ENCODE measurements at places on chromosomes 2 and 18.

DNA sequence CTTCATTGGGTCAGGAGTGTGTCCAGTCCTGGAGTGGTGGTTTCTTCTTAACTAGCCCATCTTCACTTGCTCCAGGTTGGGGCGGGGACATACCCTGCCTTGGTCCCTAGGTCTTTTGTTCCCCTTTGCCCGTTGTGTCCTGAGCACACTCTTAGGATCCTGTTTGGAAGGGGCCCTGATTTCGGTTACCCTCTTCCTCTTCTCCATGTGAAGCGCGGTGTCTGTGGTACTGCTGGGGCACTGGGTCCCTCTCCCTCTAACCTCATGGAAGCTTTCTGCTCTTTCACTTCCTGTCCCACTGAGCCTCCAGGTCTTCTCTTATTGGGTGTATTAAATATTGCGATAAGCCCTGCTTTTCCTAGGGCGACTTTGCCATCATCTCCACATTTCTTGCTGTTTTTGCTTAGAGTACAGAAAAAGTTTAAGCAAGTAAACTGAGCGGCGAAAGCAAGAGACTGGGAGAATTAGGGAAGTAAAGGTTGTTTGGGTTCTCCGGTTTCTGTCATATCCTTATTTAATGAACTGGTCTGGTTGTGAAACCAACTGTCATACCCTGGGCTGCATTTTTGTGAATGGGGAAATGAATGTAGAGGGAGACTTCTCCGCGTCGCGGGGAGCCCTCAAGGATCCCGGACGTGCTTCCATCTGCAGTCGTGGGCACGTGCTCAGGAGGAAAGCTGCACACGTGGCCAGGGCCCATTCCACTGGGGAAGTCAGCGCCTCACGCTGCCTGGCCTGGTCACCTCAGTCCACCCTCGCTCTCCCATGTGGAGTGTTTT lies 73.8 kb upstream of the B3GNT7 start:
- DNase-seq, result no peak

- DNase-seq, result no peak
Observed at GRCh38 chr2:8202132-8202531, 479.7 kb upstream of the ID2 start.

GRCh38 chr2:177383935-177384334 lies 8.6 kb upstream of the AGPS start:
- no peak for DNase-seq

DNA sequence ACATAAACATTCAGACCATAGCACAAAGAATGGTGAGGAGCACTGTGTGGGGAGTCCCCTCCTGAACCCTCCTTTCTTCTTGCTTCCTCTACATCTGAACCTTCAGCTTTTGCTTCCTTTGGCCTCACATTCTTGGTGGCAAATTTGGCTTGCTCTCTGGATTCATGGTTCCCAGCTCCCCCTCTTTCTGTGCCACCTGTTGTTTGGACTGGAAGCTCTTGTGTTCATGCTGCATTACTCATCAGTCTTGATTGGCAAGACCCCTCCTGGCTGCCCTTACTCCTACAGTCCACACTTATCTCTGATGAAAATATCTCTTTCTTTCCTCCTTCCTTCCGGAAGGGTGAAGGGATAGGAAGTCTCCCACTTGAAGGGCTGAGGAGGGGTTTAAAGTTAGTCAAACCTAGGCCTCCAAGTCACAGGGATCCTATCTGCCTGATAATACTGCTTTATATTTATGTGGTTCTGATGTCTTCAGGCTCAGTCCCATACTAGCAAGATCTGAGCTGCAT lies 70.0 kb downstream of the MYO3B start:
- DNase-seq, result no peak

- DNase-seq, result no peak
Observed at GRCh38 chr18:8951491-8951890, 151.0 kb upstream of the NDUFV2 start.

- no peak for DNase-seq
Observed at GRCh38 chr18:24657444-24657842, 197.0 kb downstream of the HRH4 start.

DNA sequence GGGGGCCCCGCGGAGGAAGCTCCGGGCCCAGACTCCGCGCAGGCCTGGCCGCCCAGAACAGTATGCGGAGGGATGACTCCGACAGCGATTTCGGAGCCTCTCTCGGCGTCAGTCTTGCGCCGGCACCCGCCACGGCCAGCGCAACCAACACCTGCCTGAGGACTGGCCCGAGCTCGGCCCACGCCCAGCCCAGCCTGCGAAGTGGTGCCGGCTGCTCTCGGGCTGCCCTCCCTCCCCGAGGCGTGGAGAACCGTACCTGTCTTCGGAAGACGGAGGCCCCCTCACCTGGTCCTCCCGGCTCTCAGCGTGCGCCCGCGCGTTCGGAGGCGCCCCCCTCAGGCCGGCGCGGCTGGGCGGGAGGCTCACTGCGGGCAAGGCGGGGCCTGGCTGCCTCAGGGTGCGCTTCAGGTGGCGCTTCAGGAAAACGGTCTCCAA lies at the start of gene M1AP:
M1AP (minus strand) TSS at position 322 of the 435 bp plus-strand sequence. CDS start 8,055 bp downstream, outside the sequence.
- DNase-seq, result no peak

GRCh38 chr2:19224486-19224885 lies 133.9 kb downstream of the OSR1 start:
- DNase-seq, result no peak

GRCh38 chr2:70771446-70771845 lies 3.4 kb upstream of the ADD2 start:
- DNase-seq, result no peak

GRCh38 chr18:77251730-77252050 lies 2.0 kb downstream of the GALR1 start:
- DNase-seq, result no peak

GRCh38 chr18:74803769-74804168 lies 206.1 kb downstream of the ZNF407 start:
- DNase-seq, result no peak

GRCh38 chr18:27985832-27986231 lies 191.1 kb downstream of the CDH2 start:
- DNase-seq, result no peak

GRCh38 chr18:4193086-4193485 lies 262.0 kb downstream of the DLGAP1 start:
- DNase-seq, result no peak

DNA sequence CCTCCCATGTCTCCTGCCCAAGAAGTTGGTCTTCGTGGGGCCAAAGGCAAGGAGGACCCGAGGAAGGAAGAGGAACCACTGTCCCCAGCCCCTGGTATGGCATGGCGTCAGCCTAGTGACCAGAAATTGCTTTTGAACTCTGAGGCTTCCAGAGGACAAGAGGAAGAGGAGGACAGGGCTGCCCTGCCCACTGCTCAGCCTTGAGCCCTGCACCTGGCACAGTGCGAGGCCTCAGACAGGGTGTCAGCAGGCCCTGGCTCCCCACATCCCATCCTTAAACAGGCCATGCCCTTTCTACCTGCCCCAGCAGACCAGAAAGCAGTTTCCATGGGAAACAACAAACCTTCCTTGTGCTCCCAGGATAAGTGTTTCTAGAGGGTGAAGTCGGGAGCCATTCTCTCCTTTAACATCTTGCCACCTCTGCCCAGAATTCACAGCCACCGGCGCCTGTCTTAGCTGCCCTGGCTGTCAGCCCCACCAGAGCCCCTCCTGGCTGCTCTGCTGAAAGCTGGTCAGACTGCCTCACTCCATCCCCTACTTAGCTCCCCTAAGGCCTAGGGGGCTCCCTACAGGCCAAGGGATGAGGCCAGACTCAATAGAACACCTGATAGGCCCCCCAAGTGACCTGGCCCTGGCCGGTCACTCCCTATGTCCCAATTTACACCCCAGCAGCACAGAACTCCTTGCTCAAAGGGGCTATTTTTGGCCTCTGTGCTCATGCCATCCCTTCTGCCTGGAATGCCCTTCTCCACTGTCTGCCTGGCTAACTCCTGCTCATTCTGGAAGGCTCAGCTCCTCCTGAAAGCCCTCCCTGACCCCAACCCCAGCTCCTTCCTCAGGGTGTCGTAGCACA lies 20.6 kb downstream of the ATOH8 start:
- no peak for DNase-seq

- no peak for DNase-seq
Observed at GRCh38 chr18:6773777-6774176, 44.3 kb downstream of the ARHGAP28 start.

- DNase-seq, result no peak
Observed at GRCh38 chr2:165456027-165456426, 13.5 kb upstream of the CSRNP3 start.

DNA sequence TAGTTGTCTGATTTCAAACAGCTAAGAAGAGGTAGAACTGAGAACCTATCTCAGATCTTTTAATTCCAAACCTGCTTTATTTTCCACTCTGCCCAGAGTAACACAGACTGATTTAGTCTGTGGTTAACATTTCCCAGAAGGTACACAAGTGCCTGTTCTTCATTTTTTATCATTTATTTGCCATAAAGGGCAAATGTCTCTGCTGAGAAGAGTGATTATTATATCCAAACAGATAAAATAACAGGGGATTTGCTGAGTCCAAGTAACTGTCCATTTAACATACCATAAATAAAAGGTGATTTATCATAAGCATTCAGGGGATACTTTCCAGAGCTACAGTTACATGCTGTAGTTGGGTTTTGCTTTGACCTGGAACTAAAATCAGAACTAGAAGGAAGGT lies 617.7 kb downstream of the MBD2 start:
- DNase-seq, result no peak

GRCh38 chr18:26803643-26804042 lies 61.9 kb downstream of the AQP4 start:
- no peak for DNase-seq

DNA sequence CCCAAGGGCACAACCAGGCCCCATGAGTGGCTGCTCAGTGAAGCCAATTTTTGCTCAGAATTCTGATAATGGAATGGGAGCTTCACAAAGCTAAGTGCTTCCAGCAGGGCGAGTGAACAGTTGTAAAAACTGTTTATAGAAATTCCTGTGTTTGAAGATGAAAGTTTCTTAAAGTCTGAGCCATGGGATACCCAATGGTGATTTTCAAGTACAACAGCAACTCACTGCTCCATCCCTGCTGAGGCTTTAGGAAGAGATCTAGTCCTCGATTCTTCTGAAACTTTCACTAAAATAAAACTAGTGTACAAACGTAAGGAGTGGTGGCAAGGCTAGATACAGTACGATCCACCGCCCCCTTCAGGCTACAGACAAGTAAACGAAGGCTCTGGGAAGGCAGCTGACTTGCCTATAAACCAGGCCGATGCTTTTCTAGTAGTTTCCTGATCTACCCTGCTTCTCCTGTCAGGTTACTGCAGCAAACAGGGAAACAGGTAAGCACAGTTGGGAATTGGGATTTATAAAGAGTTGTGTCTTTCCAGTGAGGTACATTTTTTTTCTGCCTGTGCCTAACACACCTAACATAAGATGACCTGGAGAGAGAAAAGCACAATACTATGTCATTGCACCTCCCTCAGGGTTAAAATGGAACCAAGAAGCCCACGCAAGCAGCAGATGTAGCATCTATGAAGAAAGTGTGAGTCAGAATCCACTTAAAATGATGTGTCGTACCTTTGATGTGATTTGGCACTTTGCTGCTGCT lies 108.7 kb downstream of the UXS1 start:
- DNase-seq, result no peak

DNA sequence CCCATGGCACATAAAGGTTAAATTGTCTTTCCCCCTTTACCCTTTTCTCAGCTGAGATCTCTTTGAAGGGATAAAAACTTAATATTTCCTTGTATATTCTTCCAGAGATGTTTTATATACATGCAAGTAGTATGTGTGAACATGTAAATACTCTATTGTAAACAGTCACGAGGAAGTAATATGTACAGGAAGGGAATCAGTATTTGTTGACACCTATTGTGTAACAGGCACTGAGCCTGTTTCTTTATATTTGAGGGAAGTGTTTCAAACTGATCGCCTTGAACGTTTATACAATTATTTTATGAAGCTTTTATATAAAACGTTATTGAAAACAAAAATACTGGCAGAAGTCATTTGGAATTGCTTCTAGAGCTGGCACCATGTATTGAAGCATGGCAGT lies 13.2 kb downstream of the RALBP1 start:
- DNase-seq, result no peak

GRCh38 chr18:79046522-79046921 lies 22.7 kb upstream of the ATP9B start:
- no peak for DNase-seq

- DNase-seq, result no peak
Observed at GRCh38 chr2:55087936-55088335, 37.7 kb upstream of the RTN4 start.

GRCh38 chr18:57529151-57529550 lies 57.4 kb downstream of the FECH start:
- no peak for DNase-seq

GRCh38 chr18:37298816-37299215 lies 266.8 kb downstream of the CELF4 start:
- no peak for DNase-seq

DNA sequence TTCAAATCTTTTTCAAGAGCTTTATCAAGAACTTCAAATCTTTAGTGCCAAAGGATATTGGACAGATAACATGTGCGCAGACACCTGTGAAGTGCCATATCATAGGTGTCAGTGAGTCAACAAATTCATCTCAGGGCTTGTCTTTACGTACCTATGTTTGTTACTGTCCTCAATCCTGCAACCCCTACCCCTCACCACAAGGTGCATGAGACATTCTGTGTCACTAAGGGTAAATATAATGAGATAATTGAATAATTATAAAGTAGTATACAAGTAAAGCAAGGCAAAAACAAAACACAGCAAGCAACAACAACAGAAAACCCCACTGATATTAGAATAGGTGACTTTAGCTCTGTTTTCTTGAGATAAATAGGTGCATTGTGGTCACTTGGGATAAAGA lies 1495.8 kb upstream of the TMEFF2 start:
- no peak for DNase-seq

DNA sequence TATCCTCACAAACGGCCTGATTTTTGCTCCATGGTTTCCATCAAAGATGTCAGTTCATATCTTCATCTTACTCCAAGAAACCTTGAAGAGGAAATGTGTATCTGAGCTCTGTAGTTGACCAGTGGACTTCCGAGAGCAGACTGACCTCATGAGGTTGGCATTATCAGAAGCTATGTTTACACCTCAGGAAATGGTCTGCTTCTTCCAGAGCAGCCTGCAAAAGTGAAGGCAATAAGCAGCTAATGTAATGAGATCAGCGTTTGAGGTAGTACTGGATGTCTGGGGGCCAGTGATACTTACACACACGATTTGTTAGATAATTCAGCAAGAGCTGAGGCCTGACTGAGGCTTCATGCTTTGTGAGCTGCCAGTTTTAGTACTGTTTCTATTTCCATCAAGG lies 189.7 kb downstream of the LRRTM1 start:
- no peak for DNase-seq

DNA sequence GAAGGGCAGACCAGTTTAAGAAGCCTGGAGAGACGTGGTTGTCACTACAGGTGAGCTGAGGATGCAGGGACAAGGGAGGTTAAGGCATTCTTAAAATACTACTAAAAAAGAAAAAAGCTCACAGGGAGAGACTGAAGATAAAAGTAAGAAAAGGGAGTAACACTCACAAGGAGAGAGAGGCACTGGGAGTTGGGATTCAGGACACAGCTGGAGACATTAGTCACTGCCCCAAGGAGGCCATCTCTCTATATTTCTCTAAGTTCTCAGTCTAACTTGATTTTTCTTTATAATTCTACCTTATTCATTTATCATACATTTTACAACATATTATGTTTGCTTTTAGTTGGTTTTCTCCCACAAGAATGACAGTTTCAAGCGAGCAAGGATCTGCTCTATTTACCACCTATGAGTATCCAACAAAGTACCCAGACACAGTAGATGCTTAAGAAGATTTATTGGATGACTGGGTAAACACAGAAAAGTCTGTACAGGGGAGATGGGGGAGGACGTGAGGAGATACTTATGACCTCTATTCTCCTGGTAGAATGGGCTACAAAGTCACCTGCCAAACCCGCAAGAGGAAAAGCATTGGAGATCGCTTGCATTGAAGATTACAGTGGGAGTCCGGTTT lies 2.2 kb downstream of the SERPINE2 start:
- DNase-seq, result no peak

- DNase-seq, result no peak
Observed at GRCh38 chr2:24457696-24458386, 33.2 kb upstream of the NCOA1 start.

Measured in stimulated activated CD8-positive, alpha-beta memory T cell treated with anti-CD3 and anti-CD28 coated beads, Interleukin-12 subunit alpha, Interleukin-12 subunit beta, amount 100 ng/mL, for 1 hour (primary cell).